Effector memory CD4-positive, alpha-beta T cell (primary cell): ENCODE measurements at places on chromosomes 16 and 17.
A peak's percentile ranks its signal among the peaks of the same experiment; 100 is the strongest.

DNA sequence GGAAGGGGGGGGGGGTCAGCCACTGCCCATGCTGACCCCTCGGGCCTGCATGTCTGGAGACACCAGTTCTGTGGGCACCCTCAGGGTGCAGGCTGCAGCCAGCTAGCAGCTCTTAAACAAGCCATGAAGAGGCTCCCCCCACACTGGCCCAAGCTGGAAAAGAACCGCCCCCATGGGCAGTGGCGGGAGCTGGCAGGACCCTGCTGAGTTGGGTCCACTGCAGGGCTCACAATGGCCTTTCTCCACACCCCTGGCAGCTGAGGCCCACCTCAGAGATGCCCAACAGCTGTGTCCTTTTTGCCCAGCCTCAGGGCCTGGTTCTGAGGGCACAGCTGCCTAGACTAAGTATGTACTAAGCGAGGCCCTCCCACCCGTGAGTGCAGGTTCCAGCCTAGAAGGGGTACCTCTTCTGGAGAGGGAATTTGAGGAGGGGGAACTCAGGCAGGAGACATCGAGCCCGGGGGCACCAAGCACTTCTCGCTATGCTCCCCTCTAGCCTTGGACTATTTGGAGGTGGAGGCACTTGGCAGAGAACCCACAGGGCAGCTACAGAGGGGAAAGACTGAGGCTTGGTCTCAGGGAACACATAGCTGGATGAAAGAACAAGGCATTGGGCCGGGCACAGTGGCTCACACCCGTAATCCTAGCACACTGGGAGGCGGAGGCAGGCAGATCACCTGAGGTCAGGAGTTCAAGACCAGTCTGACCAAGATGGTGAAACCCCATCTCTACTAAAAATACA, 3.2 kb downstream of the THRA start:
- no peak for DNase-seq
- H3K27ac ChIP-seq, result no peak overlapping the region
- H3K4me1 ChIP-seq, result peaks cover 73% of the 10 kb centered on the region
- no peaks in the 10 kb centered on the region for H3K27me3 ChIP-seq
- no peaks in the 10 kb centered on the region for H3K36me3 ChIP-seq
- no peak overlapping the region for H3K4me3 ChIP-seq

- no peak for DNase-seq
- peaks cover 28% of the 10 kb centered on the region for H3K4me1 ChIP-seq
- H3K36me3 ChIP-seq, result no peaks in the 10 kb centered on the region
- no peak overlapping the region for H3K27ac ChIP-seq
- H3K27me3 ChIP-seq, result no peaks in the 10 kb centered on the region
These were observed 13.7 kb downstream of the N4BP1 start for GRCh38 chr16:48596326-48596725.

DNA sequence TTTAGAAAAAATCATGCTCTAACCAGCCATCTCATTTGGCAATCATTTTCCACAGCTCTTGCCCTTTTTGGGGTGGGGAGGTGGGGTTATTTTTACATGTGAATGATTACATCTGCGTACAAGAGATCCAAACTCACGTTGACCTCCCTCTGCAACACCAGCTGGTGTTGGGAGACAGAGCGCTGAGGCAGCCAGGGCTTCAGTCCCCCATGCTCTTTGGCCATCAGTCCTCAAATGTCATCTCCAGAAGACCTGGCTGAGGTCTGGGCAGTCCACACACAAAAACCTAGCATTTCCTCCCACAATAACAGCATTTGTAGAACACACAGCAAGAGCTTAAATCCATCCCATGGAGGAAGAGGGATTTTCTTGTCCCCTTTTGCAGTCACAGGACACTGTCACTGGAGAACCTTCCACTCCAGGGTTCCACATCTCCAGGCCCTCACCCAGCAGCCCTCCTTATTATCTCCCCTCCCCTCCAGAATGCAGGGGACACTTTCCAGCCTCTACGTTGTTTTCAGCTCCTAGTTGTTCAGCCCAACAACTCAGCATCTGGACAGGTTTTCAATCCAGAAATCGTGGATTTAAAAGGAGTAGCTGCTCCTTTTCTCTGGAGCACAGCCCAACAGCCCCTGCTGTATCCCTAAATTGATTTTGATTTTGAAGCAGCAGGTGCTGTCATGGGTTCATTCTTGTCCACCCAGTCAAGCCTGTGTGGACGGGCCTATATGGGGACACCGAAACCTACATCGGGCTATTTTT, 21.1 kb downstream of the MEOX1 start:
- no peak overlapping the region for H3K4me3 ChIP-seq
- no peaks in the 10 kb centered on the region for H3K36me3 ChIP-seq
- no peak overlapping the region for H3K27ac ChIP-seq
- H3K27me3 ChIP-seq, result no peaks in the 10 kb centered on the region

DNA sequence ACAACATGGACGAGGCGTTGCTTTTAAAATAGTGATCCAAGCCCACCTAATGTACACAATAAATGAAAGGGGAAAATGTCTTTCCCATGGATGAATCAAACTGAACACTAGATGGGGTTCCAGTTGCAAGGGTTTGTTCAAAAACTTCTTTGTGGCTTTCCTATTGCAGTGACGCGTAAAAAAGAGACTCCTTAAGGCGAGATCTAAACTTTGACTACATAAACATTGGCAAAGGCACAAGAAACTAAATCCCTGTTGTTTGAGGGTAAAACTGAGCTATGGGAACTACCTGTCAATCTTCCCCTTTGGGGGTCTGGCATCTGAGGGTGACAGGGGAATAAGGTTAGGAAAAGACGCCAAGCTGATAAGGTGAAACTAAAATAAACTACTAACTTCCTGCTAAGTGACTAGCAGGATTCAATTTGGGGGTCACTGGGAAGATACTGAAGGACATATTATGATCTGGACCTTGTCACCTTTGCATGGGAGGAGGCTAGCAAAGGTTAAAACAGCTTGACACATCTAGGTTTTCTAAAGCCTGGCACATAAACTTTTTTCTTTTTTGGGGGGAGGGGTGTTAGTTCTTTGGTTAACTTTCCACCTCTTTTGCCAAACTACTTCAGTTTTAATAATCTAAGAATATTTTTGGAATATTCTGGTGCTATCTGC, 4.7 kb downstream of the SALL1 start:
- no peak overlapping the region for H3K4me3 ChIP-seq
- no peak overlapping the region for H3K27ac ChIP-seq
- H3K27me3 ChIP-seq, result peaks cover 10% of the 10 kb centered on the region
- DNase-seq, result no peak
- H3K4me1 ChIP-seq, result no peaks in the 10 kb centered on the region
- H3K36me3 ChIP-seq, result no peaks in the 10 kb centered on the region

DNA sequence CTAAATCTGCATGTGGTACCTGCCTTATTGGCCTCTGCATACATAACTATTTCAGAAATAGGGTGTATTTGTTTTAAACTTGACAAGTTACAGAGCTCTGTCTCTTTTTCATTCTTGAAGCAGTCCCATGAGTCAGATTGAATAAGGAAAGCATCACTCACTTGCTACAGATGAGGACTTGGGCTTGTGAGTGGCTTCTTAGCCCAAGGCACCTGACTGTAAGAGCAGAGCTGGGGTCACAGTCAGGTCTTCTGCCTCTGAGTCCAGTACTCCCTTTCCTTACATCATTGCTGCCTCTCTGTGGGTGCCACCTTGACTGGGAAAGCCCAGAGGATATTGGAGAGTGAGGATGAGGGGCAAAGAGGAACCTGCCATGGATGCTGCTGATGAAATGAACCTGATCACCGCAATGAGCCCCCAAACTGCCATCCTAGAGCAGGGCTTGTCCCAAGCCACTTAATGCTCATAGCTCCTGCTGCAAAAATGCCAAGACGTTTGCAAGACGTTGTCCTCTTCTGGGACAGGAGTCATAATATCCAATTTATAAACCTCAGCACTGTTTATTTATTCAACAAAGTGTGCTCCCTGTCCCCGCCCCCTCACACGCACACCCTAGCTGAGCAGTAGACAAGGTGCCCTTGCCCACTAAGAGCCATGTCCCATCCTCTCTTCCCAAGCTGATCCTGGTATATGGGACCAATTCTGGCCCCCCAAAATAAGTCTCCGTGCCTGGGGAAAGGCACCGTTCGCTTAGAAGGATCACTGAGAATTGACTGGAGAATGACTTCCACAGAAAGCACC, 74.1 kb downstream of the CCDC182 start:
- no peak overlapping the region for H3K4me3 ChIP-seq
- no peak for DNase-seq
- peaks cover 11% of the 10 kb centered on the region for H3K36me3 ChIP-seq
- H3K4me1 ChIP-seq, result peaks cover 8% of the 10 kb centered on the region

DNA sequence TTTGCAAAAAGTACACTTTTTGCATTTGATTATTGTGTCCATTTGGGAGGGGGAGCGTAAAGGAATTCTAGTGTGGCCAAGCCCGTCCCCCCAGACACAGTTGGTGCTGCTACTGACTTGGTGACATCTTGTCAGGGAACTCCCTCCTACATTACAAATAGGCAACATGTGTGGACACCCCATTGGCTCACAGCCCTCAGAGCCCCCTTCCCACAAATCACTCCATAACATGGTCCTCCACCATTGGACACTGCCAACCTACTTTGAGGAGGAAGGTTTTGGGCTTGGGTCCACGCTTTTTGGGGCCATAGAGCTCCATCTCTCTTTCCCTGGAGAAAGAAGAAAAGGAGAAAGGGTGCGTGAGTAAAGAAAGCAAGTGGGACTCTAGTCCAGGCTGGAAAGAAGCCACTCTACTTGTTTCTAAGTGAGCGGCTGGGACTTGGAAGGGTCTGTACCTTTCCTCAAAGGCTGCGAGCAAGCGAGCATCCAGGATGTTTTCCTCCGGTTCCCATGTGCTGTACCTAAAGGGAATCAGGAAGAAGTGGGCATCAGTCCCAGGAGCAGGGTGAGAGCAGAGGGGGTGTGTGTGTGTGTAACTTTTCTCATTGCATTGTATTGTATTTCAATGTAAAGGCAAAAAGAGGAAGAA, 958 bp downstream of the CBX8 start:
- no peak for DNase-seq
- H3K27ac ChIP-seq, result no peak overlapping the region
- H3K4me1 ChIP-seq, result peaks cover 52% of the 10 kb centered on the region
- peak overlapping the region; percentile 62 for H3K4me3 ChIP-seq

DNA sequence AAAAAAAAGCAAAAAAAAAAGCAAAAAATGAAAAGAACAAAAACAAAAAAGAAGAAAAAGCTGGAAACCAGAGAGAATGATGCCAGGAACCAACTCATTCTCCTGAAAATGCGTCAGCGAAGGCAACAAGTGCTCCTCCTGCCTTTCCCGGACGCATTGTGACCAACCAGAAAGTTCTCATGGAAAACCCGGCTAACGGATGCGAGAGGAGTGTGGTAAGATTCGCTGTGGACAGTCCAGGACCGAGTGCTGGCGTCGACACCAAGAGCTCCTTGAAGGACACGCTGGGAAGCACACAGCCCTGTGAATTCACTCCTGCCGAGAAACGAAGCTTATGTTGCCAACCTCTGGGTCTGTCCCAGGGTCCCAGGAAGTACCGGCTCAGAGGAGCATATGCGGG, 43.4 kb downstream of the METRNL start:
- no peaks in the 10 kb centered on the region for H3K36me3 ChIP-seq
- H3K27ac ChIP-seq, result no peak overlapping the region
- H3K4me1 ChIP-seq, result peaks cover 11% of the 10 kb centered on the region
- H3K4me3 ChIP-seq, result no peak overlapping the region

DNA sequence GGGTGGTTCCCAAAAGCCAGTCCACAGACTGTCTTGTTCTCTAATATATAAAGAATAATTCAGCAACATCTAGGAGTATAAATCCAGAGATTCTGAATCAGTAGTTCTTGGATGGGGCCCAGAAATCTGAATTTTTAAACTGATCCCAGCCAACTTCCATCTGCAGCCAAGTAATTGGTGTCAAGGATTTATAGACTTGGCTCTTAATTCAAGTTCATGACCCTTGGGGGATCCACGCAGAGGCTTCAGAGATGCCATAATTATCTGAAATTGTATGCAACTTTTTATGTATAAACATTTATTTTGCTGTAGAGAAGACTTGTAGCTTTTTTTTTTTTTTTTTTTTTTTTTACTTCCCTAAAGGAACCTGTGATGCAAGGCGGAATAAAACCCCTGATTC, 60.6 kb downstream of the HLF start:
- no peaks in the 10 kb centered on the region for H3K4me1 ChIP-seq
- H3K4me3 ChIP-seq, result no peak overlapping the region
- no peaks in the 10 kb centered on the region for H3K27me3 ChIP-seq
- no peak for DNase-seq
- H3K36me3 ChIP-seq, result no peaks in the 10 kb centered on the region

GRCh38 chr17:72249441-72249840, 128.6 kb downstream of the SOX9 start:
- no peak overlapping the region for H3K27ac ChIP-seq
- no peak overlapping the region for H3K4me3 ChIP-seq
- H3K4me1 ChIP-seq, result no peaks in the 10 kb centered on the region

GRCh38 chr17:47834756-47835155, 3.3 kb downstream of the LRRC46 start:
- H3K27ac ChIP-seq, result no peak overlapping the region
- H3K27me3 ChIP-seq, result no peaks in the 10 kb centered on the region
- no peak for DNase-seq
- H3K36me3 ChIP-seq, result peaks cover 3% of the 10 kb centered on the region

- no peak overlapping the region for H3K4me3 ChIP-seq
- no peak for DNase-seq
- H3K36me3 ChIP-seq, result no peaks in the 10 kb centered on the region
- H3K27me3 ChIP-seq, result no peaks in the 10 kb centered on the region
- no peaks in the 10 kb centered on the region for H3K4me1 ChIP-seq
- H3K27ac ChIP-seq, result no peak overlapping the region
These were observed 8.4 kb upstream of the CRYBA1 start for GRCh38 chr17:29238133-29238850.

GRCh38 chr16:56344518-56345405, 80.6 kb downstream of the AMFR start:
- H3K36me3 ChIP-seq, result no peaks in the 10 kb centered on the region
- no peak overlapping the region for H3K27ac ChIP-seq
- no peak overlapping the region for H3K4me3 ChIP-seq
- H3K4me1 ChIP-seq, result no peaks in the 10 kb centered on the region
- no peak for DNase-seq

DNA sequence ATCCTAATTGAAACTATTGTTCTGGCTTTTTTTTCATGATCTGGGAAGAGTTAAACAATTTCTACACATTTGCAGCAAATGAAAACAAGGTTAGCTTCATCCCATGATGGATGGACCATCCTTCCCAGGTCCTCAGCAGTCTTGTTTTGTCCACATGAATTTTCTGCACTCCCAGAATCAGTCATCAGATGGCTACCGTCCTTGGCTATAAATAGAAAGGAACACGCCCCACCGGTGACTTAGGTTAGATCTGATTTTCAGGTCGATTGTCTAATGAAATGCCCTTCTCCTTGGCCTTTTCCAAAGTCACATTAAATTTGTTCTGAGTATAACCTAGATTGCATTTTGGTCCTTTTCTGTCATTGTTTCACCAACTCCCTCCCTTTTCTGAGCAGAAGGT, 41.4 kb upstream of the NOL11 start:
- no peak overlapping the region for H3K27ac ChIP-seq
- no peak for DNase-seq
- H3K4me1 ChIP-seq, result no peaks in the 10 kb centered on the region
- H3K4me3 ChIP-seq, result no peak overlapping the region
- peaks cover 42% of the 10 kb centered on the region for H3K36me3 ChIP-seq
